ENCODE measurements at places on chromosomes 3 and 15.
A peak's percentile ranks its signal among the peaks of the same experiment; 100 is the strongest.

- DNase-seq = no peak
These were observed 730 bp upstream of the RORA start for GRCh38 chr15:61229883-61230180.

DNA sequence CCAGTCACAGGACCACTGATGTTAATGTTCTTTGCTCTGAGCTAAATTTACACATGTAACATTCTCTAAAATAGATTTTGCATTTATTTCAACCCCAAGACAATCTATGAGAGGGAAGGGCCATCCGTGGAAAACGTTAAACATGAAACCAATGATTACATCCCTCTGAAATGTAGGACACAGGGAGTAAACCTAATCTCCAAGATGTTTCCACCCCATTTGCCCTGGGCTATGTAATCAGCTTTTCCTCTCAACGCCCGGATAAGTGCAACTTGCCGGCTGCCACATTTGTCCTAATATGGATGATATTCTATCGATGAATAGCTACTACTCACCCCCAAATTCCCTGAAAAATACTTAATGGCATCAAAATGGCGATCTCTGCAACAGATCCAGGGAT is 6.4 kb upstream of the FMN1 start:
- DNase-seq = peak; percentile 18

DNA sequence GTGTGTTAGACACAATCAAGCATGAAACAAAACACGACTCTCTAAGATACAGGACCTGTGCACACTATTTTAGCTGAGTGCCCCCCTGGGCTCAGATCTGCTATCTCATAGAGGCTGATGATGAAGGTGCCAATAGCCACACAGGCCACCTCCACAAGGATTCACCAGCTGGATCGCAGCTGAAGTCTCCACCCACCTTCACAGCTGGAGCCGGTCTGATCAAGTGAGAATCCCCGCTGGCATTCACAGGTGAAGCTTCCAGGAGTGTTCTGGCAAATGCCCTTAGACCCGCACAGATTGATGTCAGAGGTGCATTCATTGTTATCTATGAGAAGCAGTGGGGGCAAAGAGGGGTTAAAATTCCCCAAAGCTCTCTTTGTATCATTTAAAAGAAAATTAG is 90.1 kb downstream of the DUT start:
- DNase-seq = no peak

- DNase-seq = peak; percentile 17
These were observed 51.9 kb downstream of the BBX start for GRCh38 chr3:107574650-107575049.

DNA sequence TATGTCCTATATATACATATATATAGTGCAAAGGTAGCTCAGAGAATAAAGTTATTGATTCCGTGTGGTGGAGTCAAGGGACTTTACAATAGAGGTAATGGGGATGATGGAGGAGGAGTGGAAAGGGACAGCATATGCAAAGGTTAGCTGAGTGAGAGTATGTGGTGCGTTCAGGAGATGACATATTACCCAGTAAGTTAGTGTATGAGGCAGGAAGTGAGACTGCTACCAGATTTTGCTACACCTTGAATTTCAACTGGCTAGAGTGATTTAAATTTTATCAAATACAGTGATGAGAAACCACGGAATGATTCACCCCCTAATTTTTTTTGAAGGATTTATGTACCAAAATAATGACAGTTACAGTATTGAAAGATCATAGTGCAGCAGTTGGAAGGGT is 2.8 kb downstream of the ACTL6A start:
- no peak for DNase-seq

- DNase-seq = no peak
These were observed 34.5 kb downstream of the KBTBD12 start for GRCh38 chr3:127949446-127950055.

DNA sequence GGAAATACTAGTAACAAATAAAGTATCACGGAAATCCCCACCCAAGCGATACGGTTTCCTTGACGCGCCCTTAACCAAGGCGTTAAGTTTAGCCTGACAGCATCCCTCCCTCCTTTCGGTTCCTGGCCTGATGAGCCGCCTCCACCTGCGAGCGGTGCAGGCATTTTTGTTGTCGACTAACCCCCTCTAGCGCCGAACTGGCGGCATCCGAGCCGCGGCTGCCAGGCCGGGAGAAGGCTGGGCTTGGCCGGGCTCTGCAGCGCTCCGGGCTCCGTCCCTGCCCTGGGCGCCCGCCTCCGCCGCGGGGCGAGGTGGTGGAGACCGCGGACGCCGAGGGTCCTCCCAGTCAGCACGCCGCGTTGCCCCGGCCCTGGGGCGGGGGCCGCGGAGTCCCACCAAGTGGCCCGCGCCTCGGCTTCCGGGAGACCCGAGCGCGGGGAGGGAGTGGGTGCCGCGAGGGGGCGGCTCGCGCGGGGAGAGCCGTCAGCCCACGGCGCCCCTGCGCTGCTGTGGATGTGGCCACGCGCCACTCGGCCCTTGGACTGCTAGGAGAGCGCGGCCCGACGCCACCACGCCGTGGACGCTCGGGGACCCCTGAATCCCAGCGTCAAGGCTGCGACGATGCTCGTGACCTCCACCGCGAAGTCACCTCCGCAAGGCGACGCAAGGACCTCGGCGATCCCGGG is 1.1 kb upstream of the EPHA6 start:
- DNase-seq = no peak

DNA sequence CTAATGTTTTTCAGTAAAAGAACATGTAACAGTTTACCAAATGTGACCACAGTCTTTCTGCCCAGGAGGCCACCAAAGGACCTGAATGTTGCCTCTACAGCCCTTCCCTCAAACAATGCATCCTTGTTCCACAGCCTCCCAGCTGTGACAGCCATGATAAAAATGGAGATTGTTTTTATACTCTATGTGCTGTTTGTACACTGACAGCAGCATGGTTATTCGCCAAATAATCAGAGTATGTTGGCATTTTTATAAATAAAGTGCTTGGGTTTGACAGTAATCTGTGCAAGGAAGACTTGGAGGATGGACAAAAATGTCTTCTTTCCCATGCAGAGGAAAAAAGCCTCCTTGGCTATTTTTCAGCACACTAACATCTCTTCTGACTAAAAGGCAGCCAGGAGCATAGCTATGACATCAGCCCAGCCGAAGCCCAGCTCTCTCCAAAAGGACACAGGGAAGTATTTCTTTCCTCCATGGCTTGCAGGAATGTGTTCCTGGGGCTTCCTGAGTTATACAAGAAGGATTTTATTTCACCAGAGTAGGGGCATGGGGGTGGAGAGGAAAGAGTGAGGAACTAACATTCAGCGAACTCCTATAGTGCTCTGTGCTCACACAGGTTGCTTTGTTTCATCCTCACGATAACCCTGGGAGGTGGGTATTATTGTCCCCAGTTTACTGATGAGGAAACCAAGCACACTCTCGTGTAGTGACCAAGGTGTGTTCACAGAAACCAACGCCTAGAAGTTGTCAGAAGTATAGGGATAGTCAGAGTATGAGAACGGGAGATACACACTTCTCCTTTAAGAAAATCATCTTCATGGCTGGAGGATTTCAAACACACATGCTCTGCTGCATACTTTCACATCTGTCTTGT is 339.7 kb downstream of the MECOM start:
- DNase-seq = no peak

- DNase-seq = no peak
These were observed 19.4 kb downstream of the CHST2 start for GRCh38 chr3:143138953-143139352.

- no peak for DNase-seq
These were observed 88.7 kb upstream of the EPHB3 start for GRCh38 chr3:184472723-184473428.

- DNase-seq = no peak
These were observed 67.7 kb upstream of the ROPN1 start for GRCh38 chr3:124059580-124059979.

DNA sequence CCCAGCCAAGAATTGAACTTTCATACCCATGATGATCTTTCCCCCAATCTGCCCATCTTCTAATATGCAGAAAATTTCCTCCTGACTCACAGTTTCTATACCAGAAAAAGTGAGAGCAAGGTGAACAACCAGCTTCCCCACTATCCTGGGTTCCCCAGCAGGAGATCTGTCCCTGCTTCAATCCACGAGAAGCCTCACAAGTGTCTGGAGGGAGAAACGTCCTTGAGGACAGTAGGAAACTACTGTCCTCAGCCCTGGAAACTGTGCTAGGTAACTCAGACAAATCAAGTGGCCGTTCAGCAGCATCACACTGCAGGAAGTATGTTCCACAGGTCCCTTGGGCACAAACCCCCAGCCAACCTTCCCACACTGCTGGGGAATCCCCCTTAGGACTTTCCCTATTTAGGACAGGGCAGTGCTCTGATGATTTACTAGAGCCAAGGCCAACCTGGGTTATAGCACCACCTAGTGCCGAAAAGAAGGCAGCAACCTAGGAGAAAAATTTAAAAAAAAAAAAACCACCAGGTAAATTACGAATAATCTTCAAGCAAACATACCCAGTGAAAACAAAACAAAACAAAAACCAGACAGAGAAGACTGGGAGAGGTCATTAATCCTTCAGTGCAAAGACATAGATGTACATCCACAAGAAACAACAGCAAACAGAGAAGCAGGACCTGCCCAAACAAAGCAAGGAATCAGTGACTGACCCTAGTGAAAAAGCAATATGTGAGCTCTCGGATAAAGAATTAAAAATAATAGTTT is 36.0 kb downstream of the MORC1 start:
- DNase-seq = peak; percentile 24

DNA sequence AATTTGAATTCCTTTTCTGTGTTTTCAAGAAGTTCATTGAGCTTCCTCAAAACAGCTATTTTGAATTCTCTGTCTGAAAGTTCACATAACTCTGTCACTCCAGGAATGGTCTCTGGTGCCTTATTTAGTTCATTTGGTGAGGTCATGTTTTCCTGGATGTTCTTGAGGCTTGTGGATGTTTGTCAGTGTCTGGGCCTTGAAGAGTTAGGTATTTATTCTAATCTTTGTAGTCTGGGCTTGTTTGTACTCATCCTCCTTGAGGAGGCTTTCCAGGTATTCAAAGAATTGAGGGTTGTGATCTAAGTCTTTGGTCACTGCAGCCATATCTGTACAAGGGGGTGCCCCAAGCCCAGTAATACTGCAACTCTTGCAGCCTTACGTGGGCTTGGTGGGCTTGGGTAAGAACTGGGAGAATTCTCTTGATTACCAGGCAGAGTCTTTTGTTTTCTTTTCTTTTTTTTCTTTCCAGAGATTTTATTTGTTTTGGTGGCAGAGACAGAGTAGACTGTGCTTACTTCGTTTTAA is 19.3 kb upstream of the CCNDBP1 start:
- no peak for DNase-seq

GRCh38 chr3:31934018-31934417 is 47.0 kb downstream of the OSBPL10 start:
- DNase-seq = no peak

- peak; percentile 28 for DNase-seq
These were observed 311.5 kb downstream of the CACNA2D3 start for GRCh38 chr3:54433846-54434245.

- DNase-seq = no peak
These were observed 90.8 kb downstream of the CRTC3 start for GRCh38 chr15:90620379-90621067.

DNA sequence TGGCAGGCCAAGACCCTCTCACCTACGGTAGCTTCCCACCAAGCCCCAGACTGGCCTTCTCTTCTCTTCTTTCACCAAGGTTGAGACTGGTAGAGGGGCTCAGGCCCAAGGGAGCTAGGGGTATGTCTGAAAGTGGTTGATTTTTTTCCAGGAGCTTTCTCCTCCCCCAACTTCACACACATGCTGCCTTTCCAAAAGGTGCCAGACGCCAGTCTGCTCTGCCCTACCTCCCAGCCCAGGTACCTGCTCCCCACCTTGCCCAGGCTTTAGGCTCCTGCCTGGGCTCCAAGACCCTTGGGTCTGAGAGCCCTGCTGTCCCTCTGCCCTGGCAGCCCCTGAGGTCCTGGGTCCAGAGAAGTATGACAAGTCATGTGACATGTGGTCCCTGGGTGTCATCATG is 28.4 kb downstream of the MAPKAPK3 start:
- no peak for DNase-seq

- DNase-seq = no peak
These were observed 8.7 kb downstream of the KBTBD13 start for GRCh38 chr15:65085207-65085753.

GRCh38 chr15:85704066-85704465 is 90.7 kb downstream of the KLHL25 start:
- DNase-seq = no peak

- peak; percentile 29 for DNase-seq
These were observed 90.2 kb downstream of the LINGO1 start for GRCh38 chr15:77542491-77543001.

GRCh38 chr3:48595526-48596121 is 495 bp upstream of the COL7A1 start:
- DNase-seq = peak; percentile 92

- peak; percentile 59 for DNase-seq
These were observed 68.1 kb downstream of the SLC6A1 start for GRCh38 chr3:11060500-11061251.

- no peak for DNase-seq
These were observed 32.2 kb downstream of the NECTIN3 start for GRCh38 chr3:111103807-111104206.

DNA sequence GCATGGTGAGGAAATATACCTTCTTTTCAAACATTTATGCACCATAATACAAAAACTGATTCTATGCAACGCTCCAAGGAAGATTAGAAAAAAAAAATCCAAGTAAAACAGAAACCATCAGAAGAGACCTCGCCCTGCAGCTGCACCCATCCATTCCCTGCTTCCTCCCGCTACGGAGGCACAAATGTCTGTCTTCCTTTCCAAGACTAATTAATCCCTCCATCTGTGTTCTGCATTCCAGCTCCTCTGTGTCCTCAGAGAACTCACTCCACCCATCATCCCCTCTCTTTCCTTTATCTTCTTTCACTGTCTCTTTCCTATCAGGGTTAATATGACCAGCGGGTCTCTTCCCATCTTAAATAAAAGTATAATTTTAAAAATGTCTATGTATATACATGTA is 196.1 kb downstream of the ADAMTSL3 start:
- DNase-seq = no peak

DNA sequence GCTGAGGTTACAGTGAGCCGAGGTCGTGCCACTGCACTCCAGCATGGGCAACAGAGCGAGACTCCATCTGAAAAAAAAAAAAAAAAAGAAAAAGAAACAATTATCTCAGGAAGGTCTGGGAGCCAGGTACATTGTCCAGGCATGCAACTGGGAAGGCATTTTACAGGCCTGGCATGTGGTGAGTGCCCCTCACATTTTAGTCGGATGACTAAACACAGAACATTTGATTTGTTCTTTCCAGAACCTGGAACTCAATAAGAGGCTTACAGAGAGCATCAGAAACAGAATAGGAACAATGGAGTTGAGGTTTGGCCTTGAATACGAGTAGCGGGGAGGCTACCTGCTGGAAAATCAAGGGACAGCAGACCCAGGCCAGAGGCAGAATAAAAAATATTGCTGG is 33.7 kb upstream of the IGF1R start:
- no peak for DNase-seq

DNA sequence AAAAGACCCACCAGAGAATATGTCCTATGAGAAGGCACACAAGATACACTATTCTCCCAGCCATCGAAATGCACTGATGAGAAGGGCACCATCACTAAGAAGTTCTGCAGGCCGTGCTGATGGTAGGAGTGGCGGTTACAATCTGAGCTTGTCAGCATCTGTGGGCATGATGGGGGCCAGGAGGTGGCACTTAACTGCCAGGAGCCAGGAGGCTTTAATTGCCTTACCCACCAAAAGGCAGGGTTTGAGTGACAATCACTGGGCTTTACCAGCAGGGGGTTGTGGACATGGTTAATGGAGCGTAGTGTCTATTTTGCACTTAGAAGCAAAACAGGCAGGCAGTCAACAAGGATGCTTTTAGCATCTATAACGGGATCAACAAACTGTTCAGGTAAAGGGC is 16.0 kb upstream of the SQOR start:
- DNase-seq = no peak

Data from SW480 (cell line).